ENCODE measurements at places on chromosomes 3 and 15. TPM values are rescaled to one million over a fixed set of nuclear protein-coding genes. Genes with fewer than 3 reads are reported as not detected.

MBNL1 gene
- 105 TPM for total RNA-seq

WDR93 gene
- total RNA-seq = 0.49 TPM

FBXW12 gene
- total RNA-seq = 0.27 TPM

PRSS50 gene
- not detected for total RNA-seq

RTF1 gene
- 29.5 TPM for total RNA-seq

U2SURP gene
- 99.1 TPM for total RNA-seq

GPR27 gene
- total RNA-seq = 0.25 TPM

TNNC1 gene
- 2.0 TPM for total RNA-seq

ZDHHC23 gene
- total RNA-seq = 3.3 TPM

TMC3 gene
- under 0.01 TPM for total RNA-seq

IL20RB gene
- 3.9 TPM for total RNA-seq

IGDCC3 gene
- 0.25 TPM for total RNA-seq

AMOTL2 gene
- total RNA-seq = 75.7 TPM

GOLGA8J gene
- not detected for total RNA-seq

SCAANT1 gene
- not detected for total RNA-seq

SUSD5 gene
- 2.9 TPM for total RNA-seq

AQR gene
- 34.6 TPM for total RNA-seq

CASR gene
- not detected for total RNA-seq

SKOR1 gene
- 0.08 TPM for total RNA-seq

XIRP1 gene
- total RNA-seq = 0.09 TPM

GLT8D1 gene
- 71.1 TPM for total RNA-seq

LDHAL6B gene
- not detected for total RNA-seq

SPINK8 gene
- total RNA-seq = not detected

WNT7A gene
- total RNA-seq = not detected

TMEM45A gene
- 13.7 TPM for total RNA-seq

FBLN2 gene
- 452 TPM for total RNA-seq

TRPC1 gene
- 26.1 TPM for total RNA-seq

ZNF502 gene
- 4.7 TPM for total RNA-seq

EIF4G1 gene
- total RNA-seq = 292 TPM

CCDC9B gene
- total RNA-seq = 16.2 TPM

MGLL gene
- total RNA-seq = 8.3 TPM

SGO1 gene
- 14.5 TPM for total RNA-seq

ADPRH gene
- 4.1 TPM for total RNA-seq

KBTBD13 gene
- not detected for total RNA-seq

GREM1 gene
- 181 TPM for total RNA-seq

TRPM1 gene
- not detected for total RNA-seq

ITGA11 gene
- total RNA-seq = 81.1 TPM

UCN2 gene
- total RNA-seq = 0.54 TPM

HYAL1 gene
- total RNA-seq = 0.90 TPM

ASB14 gene
- not detected for total RNA-seq

KLF15 gene
- total RNA-seq = 3.2 TPM

BTBD1 gene
- 69.0 TPM for total RNA-seq

CYP8B1 gene
- not detected for total RNA-seq

WWTR1 gene
- 205 TPM for total RNA-seq

TRH gene
- total RNA-seq = 2.5 TPM

TM6SF1 gene
- not detected for total RNA-seq

OCA2 gene
- total RNA-seq = not detected

UBAP1L gene
- 3.8 TPM for total RNA-seq

All from fibroblast of the aortic adventitia (primary cell).